Activated naive CD4-positive, alpha-beta T cell treated with Interleukin-2 at 50 U/mL for 16 hours (primary cell): ENCODE measurements at places on chromosomes 7 and 10.

DNA sequence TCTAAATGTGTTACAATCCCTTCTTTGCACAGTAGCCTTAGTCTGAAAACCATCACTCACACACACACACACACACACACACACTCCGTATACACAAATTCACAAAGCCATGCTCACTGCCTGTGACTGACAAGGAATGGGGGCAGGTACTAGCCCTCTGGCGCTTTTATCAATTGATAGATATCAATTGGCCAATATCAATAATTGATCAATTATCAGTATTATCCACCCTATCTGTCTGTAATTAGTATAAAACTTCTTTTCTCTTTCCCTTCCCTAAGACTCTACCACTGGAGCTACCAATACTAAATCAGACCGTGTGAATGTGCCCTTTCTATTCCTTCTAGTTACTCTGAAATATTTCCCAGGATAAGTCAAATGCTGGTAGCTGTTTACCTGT is 2.1 kb downstream of the DENND11 start:
- DNase-seq = no peak

- DNase-seq = no peak
Measured at GRCh38 chr10:35913628-35914027, 271.5 kb upstream of the FZD8 start.

GRCh38 chr10:24816868-24817396 is 93.2 kb upstream of the ARHGAP21 start:
- DNase-seq = no peak

DNA sequence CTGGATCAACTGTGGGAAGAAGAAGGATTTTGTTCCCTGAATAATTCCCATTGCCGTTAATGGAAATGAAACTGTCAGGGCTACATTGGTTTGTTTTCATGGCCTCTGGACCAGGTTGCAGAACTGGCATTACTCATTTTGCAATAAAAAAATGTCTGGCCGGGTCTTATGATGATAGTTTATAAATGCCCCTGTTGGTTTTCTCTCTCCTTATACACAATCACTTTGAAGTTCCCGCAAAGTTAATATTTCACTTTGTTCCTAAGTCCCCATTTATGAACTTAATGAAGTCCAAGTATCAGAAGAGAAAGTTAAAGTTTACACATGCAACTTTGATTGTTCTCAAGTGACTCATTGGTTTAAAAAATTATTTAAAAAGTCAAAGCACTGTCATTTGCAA is 150.7 kb upstream of the PRR15 start:
- DNase-seq = no peak

DNA sequence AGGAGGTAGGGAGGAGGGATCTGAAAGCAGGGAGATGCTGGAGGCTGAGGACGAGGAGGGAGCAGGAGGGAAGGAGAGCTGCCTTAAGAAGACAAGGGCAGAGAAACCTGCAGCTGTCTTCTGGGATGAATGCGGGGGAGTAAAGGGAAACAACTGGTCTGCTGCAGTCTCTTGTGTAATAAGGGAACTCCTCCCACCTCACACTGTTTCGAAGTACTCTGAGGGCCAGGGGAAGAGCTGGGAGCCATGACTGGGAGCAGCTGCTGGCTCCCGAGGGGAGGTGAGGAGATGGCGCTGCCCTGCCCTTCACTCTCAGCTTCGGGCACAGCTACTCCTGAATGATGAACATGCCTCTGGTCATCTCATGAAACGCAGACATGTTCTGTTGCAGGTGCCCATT is 65.1 kb downstream of the CLEC2L start:
- DNase-seq = no peak
